ENCODE measurements at places on chromosomes 3 and 15.

- no peak for DNase-seq
These were observed 18.3 kb upstream of the MYH15 start for GRCh38 chr3:108528459-108529252.

DNA sequence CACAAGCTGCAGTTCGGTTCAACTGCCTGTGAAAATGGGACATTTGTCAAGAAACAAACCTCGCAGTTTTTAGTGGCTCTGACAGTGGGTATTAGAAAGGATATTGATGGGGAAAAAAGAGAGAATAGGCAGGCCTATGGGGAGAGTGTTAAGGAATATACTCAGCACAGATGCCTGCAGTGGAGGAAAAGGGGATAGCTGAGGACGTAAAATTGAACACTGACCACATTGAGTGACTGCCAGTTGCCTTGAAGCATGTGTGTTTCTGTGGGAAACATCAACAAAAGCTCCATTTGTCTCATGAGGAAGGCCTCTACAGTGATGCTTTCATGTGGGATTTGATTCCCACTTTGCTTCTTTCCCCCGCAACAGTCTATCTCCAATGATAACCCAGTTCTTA is 1042.1 kb downstream of the TUSC7 start:
- DNase-seq = no peak

DNA sequence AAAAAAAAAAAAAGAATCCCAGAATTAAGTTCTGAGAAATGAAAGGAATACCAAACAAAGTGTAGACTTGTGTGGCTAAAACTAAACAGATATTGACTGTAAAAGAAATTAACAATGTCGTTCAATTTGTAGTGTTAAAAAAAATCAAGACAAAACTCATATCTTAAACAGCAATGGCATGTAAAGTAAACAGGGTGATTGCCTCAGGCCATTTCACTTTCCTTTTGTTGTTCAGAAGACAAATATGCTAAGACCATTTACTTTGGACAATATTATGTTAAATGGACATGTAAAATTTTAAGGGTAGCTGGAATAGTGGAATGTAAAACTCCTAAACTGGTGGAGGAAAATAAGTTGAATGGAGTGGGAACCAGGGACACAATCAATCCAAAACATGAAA is 139.1 kb downstream of the RTP4 start:
- no peak for DNase-seq

- DNase-seq = no peak
These were observed 28.4 kb downstream of the TTC14 start for GRCh38 chr3:180630371-180630770.

DNA sequence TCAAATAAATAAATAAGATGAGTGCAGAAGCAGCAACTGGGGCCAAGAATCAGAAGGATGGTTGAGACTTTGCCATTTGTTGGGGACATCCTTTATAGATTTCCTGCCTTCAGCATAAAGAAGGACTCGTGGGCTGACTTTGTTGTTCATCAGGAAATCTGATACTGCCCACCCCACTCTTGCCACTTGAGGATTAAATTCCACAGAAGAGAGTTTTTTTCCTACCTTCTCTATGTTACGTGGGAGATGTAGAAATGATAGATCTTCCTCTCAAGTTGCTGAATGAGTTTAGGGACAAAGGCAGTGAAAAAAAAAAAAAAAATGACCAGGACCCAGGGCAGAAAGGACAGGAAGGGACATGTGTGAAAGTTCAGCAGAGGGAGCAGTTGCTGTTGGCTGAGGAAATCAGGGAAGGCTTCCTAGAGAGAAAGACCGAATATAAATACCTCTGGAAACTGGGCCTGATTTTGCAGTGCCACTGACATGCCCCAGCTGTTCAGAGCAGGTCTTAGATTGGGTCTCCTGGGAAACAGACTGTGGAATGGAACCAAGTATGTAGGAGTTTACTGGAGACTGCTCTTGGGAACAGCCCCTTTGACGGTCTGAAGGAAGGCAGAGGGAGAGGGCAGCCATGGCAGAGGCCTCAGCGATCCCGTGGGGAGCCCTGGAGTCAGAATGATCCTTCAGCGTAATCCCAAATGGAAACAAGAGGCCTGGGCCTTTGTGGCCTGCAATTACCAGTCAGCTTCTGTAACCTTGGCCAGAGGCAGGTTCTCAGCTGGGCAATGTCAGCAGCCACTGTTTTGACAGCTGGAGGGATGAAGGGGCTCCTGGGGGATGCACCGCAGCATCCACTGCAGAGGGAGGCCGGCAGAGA is 50.9 kb downstream of the C3orf20 start:
- no peak for DNase-seq

DNA sequence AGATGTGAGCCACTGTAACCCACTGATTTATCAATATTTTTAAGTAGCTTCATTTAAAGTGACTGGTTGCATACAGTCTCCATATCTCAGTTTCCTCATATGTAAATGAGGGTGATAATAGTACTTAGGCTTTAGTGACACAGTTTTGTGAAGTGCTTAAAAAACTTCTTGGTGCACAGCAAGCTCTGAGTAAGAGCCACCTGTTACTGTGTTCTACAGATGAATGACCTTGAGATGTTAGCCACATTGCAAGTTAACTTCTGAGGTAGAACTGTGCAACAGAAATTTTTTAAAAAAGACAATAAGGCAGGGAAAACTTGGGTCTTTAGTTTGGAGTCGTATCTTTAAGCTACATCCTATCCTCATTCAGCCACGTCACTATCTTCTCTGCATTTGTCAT is 43.1 kb downstream of the PCCB start:
- DNase-seq = no peak

DNA sequence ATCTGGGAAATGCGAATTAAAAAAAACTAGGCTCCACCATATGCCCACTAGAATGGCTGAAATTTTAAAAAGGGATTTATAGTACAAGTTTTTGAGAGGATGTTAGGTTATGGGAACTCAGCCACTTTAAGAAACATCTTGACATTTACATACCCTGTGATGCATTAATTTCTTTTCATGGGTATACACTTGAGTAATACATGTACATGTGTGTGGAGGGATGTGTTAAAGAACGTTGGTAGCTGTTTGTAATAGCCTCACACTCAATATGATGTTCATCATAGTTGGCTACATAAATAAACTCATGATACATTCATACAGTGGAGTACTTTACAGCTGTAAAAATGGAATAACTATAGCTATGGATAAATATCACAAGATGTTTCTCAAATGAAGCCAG is 40.9 kb downstream of the MEF2A start:
- no peak for DNase-seq

GRCh38 chr15:97009031-97009431 is 678.5 kb downstream of the NR2F2 start:
- DNase-seq = no peak

GRCh38 chr3:180828001-180828720 is 84.3 kb upstream of the FXR1 start:
- no peak for DNase-seq

- DNase-seq = no peak
These were observed 3.6 kb downstream of the ZBTB38 start for GRCh38 chr3:141371882-141372281.

DNA sequence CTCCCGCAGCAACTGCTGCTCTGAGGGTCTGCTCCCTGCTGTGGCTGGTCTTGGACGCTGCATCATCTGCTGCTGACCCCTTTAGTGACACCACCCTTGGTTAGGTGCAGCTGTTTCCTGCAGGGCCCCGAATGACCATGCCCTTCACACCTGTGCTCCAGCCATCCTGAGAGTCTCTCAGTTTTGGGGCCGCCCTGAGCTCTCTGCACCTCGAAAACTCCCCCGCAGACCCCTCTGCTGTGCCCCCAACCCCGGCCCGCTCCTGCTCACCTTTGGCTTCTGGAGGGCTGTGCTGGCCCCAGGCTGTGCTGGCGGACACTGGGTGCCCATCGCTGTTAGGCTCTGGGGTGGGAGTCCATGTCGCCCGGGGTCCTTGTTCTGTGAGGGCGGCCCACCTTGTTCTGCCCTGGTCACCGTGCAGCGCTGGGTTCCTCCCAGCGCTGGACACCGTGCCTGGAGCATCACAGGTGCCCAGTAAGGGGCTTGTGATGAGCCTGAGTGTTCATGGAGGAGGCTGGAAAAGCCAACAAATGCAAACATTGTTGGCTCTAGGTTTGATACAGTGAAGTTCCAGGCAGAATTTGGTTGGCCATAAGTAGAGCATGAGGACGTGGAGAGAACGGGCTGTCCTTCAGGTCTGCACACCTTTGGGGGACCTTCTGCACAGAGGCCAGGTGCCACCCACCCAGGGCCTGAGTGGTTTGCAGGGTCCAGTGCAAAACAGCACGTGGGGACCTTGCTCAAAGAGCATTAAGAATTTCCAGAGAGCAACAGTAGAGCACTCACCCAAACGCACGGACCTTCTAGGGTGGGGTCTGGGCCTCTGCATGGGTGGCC is 12.3 kb downstream of the ABTB1 start:
- DNase-seq = no peak

DNA sequence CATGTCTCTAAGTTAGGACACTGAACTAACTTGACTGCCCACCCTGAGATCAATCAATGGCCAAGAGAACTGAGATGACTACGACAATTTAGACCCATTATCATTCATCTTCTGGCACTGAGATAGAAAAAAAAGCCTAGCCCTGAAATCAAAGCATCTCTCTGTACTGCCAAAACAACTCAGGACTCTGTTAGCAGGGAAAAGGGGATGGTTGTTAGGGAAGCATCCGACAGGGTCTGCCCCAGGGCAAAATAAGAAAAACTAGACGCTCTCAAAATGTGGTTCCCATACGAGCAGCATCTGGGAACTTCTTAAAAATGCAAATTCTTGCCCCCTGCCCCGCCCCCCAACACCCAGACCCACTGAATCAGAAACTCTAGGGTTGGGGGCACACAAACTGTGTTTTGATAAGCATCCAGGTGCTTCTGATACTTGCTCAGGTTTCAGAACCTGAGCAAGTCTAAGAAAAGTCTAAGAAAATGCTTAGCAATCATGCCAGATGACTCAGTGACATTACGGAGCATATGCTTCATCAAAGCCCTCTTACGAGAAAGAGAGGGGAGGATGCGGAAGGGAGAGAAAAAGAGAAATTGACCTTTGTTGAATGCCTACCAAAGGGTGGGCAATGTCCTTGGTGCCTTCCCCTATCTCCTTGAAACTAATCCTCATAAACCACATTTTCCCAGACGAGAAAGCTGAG is 172.8 kb upstream of the HES1 start:
- no peak for DNase-seq

GRCh38 chr3:37668431-37668817 is 193.3 kb upstream of the CTDSPL start:
- DNase-seq = no peak

DNA sequence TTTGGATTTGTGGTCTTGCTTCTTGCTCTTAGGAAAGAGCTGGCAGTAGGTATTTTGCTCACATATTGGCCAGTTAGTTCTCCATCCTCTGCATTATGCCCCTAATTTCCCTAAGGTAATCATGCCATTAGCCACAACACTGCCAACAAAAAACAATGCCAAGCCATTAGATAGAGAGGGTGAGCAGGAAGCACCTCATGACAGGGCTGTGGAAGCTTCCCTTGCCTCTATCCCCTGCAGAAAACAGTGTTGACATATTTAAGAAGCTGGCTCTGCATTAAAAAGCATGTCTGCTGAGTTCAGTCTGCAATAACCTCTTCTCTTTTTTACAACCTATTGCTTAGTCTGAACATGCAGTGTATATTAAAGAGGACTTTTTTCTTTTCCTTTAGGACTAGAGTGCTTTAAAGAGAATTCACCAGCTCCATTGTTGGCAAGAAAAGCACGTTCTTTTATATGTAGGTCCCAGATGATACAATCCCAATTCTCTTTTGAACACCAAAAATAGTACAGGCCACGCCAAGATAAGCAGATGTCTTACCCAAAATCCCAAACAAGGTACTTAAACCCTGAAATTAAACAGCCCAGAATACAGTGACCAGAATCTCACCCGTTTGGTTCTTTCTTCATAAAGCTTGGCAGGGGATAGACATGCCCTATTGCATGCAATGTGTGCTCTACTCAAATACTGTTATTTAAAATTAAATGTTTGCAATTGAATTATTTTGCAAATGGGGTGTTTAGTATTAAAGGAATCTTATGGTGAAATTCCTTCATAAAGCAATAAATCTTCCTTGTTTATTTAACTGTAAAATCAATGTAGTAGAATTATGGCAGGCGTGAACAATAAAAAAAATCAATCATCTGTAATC is 93.7 kb upstream of the UBE3A start:
- DNase-seq = no peak

GRCh38 chr3:131107637-131108433 is 81.2 kb downstream of the NEK11 start:
- no peak for DNase-seq

DNA sequence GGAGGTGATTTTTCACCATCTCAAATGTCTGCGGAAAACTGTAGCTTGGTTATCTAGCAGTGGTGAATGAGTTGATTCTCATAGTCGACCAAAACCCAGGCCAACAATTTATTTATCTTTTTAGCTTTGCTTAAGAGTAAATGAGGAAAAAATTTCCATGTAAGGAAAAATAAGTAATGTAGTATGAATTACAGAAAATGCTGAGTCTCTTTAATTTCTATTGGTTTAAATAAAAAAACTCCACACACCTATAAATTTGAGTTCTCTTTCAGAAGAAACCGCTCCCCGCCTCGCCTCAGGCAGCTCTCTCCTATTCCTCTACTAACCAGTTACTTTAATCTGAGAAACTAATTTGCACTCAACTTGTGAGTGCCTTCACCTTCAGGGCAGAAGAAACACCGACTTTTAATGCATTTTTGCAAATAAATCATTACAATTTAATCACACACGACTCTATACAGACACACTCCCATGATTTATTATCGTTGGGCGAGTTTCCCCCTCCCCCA is 540 bp upstream of the RSRC1 start:
- DNase-seq = no peak

- no peak for DNase-seq
These were observed 338.5 kb downstream of the PTPRG start for GRCh38 chr3:61899700-61900462.

DNA sequence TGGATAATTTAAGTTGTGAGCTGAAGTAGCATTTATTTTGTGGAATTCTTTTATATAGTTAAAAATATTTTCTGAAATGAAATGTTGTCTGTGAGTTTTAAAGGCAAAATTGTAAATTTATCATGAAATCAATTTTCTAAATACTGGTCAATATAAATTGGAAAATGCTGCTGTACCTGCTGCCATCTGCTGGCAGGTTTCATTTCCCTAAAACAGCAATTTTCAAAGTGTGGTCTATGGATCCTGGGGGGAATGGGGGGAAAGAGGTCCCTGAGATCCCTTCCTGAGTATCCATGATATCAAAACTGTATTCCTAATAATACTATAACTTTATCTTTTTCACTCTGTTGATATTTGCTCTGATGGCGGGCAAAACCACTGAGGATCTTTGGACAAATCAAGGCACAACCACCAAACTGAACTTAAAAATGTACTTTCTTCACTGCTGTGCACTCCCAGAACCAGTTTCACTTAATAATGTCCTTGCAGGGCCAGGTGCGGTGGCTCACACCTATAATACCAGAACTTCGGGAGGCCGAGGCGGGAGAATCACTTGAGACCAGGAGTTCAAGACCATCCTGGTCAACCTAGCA is 17.2 kb upstream of the CCR4 start:
- no peak for DNase-seq

GRCh38 chr3:43031889-43032545 is 52.9 kb downstream of the GASK1A start:
- DNase-seq = no peak
